ENCODE measurements at places on chromosomes 11 and 22.

- DNase-seq = no peak
These were observed 17.6 kb upstream of the MED17 start for GRCh38 chr11:93766504-93766903.

GRCh38 chr11:11107076-11107723, 245.8 kb downstream of the CSNK2A3 start:
- no peak for DNase-seq

DNA sequence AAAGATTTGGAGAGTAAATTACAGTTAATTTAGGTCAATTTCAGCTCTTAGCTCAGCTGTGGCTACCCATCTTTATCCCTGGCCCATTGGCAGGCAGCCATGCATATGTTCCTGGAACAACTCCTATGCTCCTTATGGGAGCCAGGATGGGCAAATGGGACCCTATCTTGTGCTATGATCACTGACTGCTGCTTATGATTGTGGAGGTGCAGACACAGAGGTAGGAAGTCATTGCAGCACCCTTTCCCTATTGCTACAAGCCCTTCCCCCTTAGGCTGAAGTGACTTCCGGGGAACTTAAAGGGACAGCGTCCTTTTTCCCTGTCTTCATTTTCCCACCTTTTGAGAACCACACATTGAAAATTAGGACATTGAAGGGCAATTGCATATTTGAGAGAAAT, 112.7 kb downstream of the FCHSD2 start:
- DNase-seq = no peak

- DNase-seq = no peak
These were observed 16.5 kb downstream of the TOLLIP start for GRCh38 chr11:1292644-1293618.

GRCh38 chr11:102930451-102930850, 25.1 kb downstream of the MMP13 start:
- no peak for DNase-seq

- DNase-seq = peak; percentile 14
These were observed 14.3 kb downstream of the AMOTL1 start for GRCh38 chr11:94782446-94782845.

- DNase-seq = no peak
These were observed 8.6 kb downstream of the ZNF195 start for GRCh38 chr11:3370311-3370870.

DNA sequence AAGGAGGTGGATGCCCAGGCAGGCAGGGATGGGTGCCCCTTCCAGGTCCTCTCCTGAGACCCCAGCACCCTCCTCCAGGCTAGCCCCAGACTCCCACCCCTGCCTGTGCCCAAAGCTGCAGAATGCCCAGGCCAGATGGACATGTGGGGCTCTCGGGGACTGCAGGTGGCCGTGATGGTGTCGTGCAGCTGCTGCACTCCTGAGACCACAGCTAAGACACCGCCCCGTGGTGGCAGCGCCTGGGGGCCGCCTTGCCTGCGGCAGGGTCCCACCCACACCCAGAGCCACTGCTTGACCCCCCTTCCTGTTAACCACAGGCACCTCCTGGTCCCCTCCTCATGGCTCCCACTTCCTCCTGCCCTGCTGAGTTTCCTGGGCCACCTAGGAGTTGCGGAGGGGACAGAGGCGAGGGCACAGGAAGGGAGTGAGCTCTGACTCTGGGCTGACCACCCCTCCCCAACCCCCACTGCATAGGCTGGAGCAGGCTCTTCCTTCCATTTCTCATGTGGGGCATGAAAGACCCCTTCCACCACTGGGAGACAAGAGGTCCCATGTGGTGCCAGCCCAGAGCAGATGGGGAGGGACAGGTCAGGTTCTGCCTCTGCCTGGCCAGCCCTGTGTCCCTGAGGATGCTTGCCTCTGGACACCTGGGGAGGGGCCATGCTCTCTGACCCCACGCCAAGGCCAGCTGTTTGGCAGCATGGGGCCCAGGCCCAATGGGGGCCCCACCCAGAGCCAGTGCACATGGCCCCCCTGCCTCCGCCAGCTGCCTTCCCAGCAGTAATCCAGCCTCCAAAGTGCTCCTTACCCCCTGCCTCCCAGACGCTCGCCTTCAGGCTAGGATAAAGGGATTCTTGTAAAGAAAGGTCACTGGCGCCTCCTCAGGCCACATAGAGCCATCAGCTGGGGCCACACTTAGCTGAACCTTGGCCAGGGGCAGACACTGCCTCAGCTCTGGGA, 29.3 kb downstream of the OSBPL5 start:
- no peak for DNase-seq

- DNase-seq = no peak
These were observed 72.6 kb downstream of the MYO7A start for GRCh38 chr11:77200351-77201268.

DNA sequence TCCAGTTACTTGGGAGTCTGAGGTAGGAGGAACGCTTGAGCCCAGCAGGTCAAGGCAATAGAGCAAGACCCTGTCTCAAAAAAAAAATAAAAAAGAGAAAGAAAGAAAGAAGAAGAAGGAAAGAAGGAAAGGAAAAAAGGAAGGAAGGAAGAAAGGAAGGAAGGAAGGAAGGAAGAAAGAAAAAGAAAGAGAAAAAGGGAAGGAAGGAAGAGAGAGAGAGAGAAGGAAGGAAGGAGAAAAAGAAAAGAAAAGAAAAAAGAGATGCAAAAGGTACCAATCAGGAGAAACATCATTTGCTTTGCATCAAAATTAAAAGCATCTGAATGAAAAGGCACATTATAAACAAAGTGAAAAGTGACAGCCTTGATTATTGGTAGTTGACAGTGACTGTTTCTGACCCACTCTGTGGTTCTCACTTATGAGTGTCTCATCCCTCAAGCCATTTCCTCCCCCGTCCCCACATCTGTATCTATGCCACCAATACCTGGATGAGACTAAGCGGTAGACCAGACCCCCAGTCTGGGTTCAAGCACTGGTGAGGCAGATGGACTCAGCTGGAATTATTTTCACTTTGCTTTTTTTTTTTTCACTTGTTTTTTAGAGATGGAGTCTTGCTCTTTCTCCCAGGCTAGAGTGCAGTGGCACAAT, 33.0 kb upstream of the XBP1 start:
- DNase-seq = no peak

- no peak for DNase-seq
These were observed 62.7 kb downstream of the LIF start for GRCh38 chr22:30183861-30184278.

DNA sequence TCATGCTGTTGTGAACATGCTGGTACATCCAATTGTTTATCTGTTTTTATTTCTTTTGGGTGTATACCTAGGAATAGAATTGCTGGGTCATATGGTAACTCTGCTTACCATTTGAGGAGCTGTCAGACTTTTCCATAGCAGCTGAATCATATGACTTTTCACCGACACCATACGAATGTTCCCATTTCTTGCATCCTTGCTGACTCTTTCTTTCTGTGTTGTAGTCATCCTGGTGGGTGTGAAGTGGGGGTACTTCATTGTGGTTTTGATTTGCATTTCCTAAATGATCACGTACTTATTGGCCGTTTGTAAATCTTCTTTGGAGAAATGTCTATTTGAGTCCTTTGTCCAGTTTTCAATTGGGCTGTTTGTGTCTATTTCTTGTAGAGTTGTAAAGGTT, 26.5 kb downstream of the ATXN10 start:
- DNase-seq = no peak

- DNase-seq = peak; percentile 26
These were observed 1.0 kb downstream of the FJX1 start for GRCh38 chr11:35619116-35619854.

DNA sequence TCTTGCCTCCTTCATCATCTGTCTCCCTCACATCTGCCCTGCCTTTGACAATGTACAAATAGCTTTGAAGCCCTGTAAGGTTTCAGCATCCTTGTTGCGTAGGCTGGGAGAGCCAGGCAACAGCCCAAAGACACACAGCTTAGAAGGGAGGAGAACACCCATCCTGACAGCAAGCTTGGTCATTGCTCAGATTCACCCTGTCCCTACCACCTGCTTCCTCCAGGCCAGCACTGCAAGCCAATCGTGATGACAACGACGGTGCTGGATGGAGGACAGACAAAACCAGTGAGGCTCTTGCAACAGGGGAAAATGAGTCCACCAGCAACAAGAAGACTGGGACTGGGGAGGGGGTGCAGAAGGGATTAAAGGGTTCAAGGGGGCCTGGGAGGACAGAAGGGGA, 32.9 kb upstream of the CD5 start:
- DNase-seq = no peak

- no peak for DNase-seq
These were observed 53.4 kb upstream of the PARVG start for GRCh38 chr22:44127356-44127755.

DNA sequence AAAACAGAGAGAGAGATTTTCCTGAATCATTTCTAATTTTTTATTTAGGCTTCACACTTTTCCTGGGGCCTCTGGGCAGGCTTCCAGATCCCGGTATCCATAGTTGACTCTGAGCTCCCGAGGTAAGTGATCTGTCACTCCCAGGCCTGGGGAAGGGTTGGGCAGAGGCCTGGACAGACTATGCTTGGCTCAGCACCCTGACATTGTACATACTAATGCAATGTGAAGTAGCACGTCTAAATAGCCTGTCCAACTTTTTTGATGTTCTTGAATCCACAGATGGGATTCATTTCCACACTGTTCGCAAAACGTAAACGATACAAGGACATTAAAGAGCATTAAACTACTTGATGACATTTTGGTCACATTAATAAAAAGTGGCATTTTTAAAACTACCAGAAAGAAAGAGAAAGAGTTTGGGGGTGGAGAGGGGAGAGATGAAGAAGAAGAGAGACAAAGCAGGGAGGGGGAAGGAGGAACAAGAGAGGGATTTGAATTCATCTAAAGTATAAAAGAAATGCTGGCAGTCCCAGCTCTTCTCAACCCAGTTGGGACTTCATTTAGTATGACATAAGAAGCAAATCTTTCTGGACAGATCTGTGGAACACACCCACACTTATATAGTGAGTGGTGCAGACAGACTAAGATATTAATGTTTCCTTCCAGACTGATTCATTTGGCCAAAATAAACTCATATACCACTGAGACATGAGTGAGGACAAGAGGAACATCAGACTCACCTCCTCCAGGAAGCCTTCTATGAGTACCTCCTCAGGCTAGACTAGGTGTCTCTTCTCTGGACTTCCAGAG, 514.2 kb downstream of the SOX6 start:
- DNase-seq = peak; percentile 58

- peak; percentile 15 for DNase-seq
These were observed 105.1 kb downstream of the HIPK3 start for GRCh38 chr11:33362051-33362910.

- DNase-seq = peak; percentile 20
These were observed 6.3 kb downstream of the PC start for GRCh38 chr11:66951927-66952337.

DNA sequence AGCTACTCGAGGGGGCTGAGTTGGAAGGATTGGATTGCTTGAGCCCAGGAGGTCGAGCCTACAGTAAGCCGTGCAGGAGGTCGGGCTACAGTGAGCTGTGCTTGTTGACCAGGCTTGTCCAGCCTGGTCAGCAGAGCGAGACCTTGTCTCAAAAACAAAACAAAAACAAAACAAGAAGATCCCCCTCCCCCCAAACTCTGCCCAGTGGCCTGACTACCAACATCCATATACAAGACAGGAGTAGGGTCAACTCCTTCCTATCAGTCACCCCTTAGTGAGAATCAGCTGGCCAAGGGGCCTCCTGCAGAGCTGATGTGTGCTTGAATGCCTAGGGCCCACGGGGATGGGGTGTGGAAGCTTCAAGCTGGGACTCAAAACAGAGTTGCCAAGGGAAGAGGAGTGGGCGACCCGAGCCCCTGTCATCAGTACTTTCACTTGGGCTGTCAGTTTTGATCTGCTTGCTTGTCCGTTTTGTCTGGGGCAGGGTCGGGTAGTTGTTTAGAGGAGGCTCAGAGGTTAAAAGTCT, 942 bp upstream of the TSPAN18 start:
- no peak for DNase-seq

DNA sequence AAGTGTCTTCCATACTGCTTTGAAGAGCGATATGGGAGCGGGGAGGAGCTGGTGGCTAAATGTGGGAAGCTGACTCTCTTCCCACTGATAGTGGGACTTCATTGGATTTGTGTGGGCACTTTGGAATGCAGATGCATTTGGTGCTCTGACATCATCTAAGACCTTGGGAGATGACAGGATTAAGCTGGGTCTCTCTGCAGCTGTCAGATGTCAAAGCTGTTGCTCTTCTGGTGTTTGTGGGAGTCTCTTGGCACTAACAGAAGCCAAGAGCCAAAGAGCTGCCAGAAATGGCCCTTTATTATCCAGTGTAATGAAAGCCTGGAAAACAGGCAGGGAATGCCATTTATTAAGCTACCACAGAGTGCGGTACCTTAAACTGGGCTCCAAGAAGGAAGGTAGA, 20.6 kb downstream of the GRAMD1B start:
- peak; percentile 72 for DNase-seq

DNA sequence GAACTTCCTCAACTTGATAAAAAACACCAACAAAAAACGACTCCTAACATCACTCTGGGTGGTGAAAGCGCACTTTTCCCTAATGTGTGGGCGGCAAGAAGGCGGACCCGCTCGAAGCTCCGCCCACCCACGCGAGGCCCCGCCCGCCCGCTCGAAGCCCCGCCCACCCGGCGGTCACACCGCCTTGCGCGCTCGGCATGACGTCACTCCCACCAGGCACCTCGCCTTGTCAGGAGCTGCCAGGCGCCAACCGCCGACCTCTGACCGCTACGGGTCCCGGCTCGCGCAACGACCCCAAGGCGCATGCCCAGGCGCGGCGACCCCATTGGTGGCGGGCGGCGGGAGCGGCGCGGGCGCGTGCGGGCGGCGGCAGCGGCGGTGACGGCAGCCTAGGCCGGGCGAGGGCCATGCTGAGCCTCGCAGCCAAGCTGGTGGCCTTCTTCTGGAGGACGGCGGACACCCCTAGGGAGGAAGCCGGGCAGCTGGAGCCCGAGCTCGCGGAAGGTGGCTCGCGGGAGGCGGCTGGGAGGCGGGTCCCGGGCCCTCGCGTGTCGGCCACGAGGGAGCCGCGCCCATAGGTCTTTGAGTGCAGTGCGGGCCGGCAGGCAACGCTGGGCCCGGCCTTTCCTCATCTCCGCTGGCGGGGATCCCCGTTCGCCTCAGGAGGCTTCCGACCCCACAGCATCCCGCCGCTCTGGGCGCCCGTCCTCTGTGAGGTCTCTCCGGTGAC, at the start of gene MOV10L1:
Gene MOV10L1 (plus strand): TSS at position 325 of the 730 bp plus-strand sequence. CDS start 83 bp downstream, at position 408.
- no peak for DNase-seq

- DNase-seq = no peak
These were observed 25.8 kb downstream of the NF2 start for GRCh38 chr22:29628996-29629902.

DNA sequence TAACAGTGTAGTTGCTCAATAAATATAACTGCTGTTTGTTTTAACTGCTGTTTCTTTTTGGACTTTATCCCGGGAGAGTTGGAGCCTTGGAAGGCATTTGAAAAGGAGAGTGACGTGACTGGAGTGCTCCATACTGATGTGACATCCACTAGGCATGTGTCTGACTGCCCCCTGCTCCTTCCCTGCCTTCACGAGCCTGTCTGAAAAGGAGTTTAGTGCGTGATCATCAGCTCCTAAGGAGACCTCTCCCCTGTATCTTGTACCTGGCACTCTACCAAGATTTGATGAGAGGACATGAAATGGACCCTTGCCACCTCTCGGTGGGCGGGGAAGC, 22.9 kb downstream of the ZBTB16 start:
- no peak for DNase-seq

GRCh38 chr11:26017322-26017860, 314.5 kb upstream of the ANO3 start:
- DNase-seq = no peak

GRCh38 chr22:49403102-49403501, 424.6 kb downstream of the BRD1 start:
- no peak for DNase-seq
